ENCODE measurements at places on chromosomes 5 and 9. TPM values are rescaled to one million over a fixed set of nuclear protein-coding genes. Genes with fewer than 3 reads are reported as not detected.

The SYK gene
- 6.1 TPM for total RNA-seq

The ENTPD2 gene
- total RNA-seq = 0.56 TPM

The TTC23L gene
- total RNA-seq = 0.14 TPM

The DIPK1B gene
- total RNA-seq = 0.21 TPM

The OR1J1 gene
- total RNA-seq = not detected

GRCh38 chr5:179177711-179178575 is 117.8 kb downstream of the ZNF354C start:
- no peak for DNase-seq

DNA sequence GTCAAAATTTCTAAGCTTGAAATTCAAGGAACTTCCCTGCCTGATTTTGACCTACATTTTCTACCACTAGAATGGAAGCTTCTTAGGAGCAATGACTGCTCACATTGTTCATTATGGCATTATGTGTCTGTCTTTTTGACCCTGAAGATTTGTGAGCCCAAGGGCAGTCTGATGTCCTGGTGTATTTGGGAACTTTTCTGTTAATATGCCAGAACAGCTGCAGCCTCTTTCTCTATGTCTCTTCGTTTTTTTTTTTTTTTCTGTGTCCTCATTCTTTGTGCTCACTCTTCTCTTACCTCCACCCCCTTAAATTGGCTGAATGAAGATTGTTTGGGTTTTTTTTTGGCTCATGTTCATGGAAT is 34.8 kb upstream of the TMC1 start:
- DNase-seq = no peak

- DNase-seq = peak; percentile 46
Observed at GRCh38 chr5:169300468-169301385, at the start of gene SLIT3. Gene SLIT3, minus strand, starts transcription at chr5:169301139. Its CDS starts 430 bp downstream, at chr5:169300709.

DNA sequence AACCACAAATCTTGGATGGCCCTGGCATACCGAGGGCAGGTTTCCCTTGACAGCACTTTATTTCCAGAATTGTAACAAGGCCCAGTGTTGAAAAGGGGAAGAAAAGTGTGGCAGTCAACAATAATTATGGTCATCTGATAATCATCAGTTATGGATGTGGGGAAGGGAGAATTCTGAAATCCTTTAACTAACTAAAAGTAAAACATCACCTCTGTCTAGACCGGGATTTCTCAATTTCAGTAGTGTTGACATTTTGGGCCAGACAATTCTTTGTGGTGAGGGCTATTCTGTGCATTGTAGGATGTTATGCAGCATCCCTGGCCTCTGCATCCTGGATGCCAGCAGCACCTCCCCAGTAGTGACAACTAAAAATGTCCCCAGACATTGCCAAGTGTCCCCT is 140.4 kb downstream of the PSAT1 start:
- DNase-seq = no peak

- peak; percentile 13 for DNase-seq
Observed at GRCh38 chr9:6788162-6789016, 30.6 kb downstream of the KDM4C start.

- no peak for DNase-seq
Observed at GRCh38 chr5:107501965-107502675, 168.6 kb downstream of the EFNA5 start.

DNA sequence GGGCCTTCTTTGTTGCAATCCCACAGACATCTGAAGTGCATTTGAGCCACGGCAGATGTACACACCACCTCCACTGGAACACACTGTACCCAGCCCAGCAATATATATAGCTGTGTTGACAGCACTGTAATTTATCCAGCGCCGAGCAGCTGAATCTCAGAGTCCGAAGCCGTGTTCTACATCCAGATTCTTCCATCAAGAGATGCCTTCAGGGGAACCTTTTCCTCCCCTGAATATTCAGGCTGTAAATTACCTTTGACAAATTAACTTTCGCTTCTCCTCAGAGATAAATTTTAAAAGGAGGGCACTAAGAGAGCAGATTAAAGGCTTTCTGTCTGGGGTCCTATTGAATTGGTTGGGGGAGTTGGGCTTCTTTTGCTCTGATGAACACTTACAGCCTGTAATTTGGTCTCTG is 76.4 kb downstream of the ROR2 start:
- no peak for DNase-seq

DNA sequence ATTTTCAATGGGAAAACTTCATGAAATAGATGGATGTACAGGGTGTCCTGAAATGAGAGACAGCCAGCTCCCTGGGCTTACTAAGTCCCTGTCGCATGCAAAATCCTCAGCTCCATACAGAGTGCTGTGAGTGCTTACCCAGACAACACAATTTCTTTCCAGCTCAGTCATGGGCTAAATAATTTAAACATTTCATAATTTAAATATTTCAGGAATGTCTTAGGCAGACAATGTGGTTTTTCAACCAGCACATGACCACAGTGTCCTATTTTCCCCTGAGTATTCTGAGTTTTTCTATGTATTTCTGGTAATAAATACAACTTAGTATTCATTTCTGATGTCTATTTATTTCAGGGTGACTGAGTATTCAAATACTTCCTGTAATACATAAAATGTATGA is 188.5 kb upstream of the SNX2 start:
- peak; percentile 18 for DNase-seq

- DNase-seq = no peak
Observed at GRCh38 chr9:111917980-111918379, 21.4 kb downstream of the UGCG start.
